ENCODE measurements at places on chromosomes 2 and 18. TPM values are rescaled to one million over a fixed set of nuclear protein-coding genes. Genes with fewer than 3 reads are reported as not detected.

GRCh38 chr2:169406891-169407290 is 44.6 kb upstream of the LRP2 start:
- DNase-seq = no peak

- DNase-seq = no peak
Observed at GRCh38 chr2:195559431-195559914, 97.6 kb upstream of the SLC39A10 start.

GRCh38 chr2:110863726-110864125 is 131.4 kb downstream of the ACOXL start:
- no peak for DNase-seq

DNA sequence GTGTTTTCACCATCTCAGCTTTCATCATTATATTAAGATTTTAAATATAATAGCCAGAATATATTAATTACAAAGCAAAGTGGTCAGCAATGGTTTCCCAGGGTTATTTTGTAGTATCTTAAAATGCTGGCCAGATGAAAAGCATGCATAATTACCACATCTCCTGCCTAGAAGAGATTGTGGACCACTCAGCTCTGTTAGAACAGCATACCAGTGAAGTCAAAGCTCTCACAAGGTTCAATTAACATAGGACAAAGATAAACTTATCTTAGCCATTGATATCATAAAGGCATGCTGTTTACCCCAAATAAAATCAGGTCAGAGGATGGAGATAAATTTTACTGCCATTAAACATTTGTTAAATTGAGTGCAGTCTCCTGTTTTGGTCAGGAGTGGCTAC is 19.3 kb upstream of the PDE1A start:
- no peak for DNase-seq

- DNase-seq = no peak
Observed at GRCh38 chr18:8065284-8065683, 498.2 kb downstream of the PTPRM start.

LDLRAD4 gene
- total RNA-seq = 2.2 TPM

SLC19A3 gene
- not detected for total RNA-seq

CLEC4F gene
- 0.18 TPM for total RNA-seq

CRYGC gene
- not detected for total RNA-seq

SLC35F5 gene
- 60.3 TPM for total RNA-seq
